ENCODE measurements at places on chromosomes 5 and 9.

DNA sequence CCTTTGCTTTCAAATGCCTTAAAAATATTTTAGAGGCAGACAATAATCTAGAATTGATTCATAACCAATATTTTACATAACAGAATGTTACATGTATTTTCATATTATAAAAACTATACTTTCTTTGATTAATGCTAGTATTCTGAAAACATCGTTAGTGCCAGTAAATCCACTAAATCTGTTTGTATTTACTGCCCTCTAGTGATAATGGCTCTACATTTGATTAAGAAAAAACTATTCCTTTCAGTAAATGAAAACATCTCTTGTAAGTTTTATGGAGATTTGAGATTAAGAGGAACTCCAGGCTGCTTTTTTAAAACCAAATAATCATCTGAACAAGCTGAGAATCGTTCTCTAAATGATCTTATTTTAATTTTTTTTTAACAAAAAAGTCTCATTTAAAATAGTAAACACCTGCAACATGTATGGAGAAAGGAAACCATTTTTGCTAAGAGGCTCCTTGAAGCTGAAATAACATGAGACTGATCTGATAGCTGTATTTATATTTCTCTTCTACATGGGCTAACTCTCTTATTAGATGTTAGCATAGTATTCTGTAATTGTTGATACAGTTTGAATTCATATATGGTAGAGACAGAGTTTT lies 424.7 kb downstream of the RAB3C start:
- DNase-seq: peak; percentile 63

DNA sequence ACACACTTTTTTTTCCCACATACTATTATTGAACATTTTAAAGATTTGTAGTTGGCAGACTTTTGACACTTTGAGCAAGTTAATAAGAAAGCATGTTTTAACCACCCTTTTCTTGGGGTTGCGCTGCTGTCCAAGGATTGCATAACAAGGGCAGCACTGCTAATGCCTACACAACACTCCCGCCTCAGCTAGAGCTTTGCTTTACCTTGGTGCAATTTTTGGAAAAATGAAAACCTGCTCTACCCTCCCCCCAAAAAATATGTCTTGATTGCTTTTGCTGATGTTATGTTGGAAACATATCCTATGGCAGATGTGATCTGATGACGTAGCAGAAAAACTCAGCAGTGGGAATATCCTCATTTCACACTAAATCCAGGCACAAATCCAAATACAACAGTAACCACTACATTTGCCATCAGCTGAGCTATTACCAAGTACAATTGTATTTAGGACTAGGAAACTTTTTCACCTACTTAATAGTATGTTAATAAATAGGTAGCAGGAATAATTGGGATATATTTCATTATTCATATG lies 51.5 kb downstream of the UBE2R2 start:
- no peak for DNase-seq

GRCh38 chr5:169772256-169772655 lies 135.2 kb downstream of the DOCK2 start:
- DNase-seq: no peak

DNA sequence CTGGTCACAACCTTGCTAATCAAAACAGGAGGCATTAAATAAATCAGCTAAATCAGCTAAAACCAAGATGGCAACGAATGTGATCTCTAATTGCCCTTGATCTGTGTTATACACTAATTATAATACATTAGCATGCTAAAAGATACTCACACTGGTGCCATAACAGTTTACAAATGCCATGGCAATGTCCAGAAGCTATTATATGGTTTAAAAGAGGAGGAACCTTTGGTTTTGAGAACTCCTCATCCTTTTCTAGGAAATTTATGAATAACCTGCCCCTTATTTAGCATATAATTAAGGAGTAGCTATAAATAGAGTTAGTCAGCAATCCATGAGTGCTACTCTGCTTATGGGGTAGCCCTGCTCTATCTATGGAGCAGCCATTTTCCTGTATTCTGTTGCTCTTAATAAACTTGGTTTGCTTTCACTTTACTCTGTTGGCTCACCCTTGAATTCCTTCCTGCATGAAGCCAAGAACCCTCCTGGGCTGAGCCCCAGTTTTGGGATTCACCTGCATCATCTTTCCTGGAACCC lies 18.7 kb upstream of the NNT start:
- DNase-seq: no peak

GRCh38 chr5:815449-815848 lies 30.9 kb upstream of the ZDHHC11B start:
- no peak for DNase-seq

GRCh38 chr5:153211076-153211475 lies 279.4 kb upstream of the GRIA1 start:
- no peak for DNase-seq

DNA sequence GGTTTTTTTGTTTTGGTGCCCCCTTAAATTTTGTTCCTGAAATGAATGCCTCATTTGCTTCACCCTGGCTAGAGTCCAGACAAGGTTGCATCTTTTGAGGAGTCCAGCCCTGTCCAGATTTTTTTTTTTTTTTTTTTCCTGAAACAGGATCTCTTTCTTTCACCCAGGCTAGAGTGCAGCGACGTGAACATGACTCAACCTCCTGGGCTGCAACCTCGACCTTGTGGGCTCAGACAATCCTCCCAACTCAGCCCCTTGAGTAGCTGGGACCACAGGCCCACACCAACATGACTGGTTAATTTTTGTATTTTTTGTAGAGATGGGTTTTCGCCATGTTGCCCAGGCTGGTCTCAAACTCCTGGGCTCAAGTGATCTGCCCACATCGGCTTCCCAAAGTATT lies 469.0 kb upstream of the BRINP1 start:
- no peak for DNase-seq

DNA sequence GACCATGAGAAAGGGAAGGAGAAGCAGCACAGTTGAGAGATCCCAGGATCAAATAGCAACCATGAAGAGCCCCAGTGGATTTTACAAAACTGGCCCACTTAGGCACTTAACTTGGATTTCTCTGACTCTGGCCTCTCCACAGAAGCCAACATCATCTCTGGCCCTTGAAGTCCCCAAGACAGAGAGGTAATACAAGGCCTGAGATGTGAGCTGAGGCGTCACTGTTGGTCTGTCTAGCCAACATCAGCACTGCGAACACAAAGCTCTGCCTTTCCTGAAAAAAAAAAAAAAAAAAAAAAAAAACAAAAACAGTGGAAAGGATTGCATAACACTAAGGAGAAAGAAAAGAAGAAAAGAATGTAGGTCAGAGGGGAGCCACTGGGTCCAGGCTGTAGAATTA lies 378.3 kb downstream of the BRINP1 start:
- DNase-seq: no peak

DNA sequence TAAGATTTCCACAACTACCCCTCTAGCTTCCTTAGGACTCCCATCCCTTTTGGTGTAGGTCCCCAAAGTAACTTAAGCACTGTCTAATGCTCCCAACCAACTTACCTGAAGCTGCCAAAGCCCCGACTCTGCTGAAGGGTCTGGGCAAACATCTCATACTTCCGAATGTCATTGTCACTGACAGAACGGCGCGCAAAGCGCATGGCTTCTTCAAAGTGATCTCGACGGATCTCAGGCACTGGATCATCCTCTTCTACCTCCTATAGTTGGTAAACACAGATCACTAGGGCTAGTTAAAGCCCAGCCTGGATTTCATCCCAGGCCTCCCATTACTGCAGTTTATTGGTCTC lies 15.2 kb downstream of the VCP start:
- no peak for DNase-seq

DNA sequence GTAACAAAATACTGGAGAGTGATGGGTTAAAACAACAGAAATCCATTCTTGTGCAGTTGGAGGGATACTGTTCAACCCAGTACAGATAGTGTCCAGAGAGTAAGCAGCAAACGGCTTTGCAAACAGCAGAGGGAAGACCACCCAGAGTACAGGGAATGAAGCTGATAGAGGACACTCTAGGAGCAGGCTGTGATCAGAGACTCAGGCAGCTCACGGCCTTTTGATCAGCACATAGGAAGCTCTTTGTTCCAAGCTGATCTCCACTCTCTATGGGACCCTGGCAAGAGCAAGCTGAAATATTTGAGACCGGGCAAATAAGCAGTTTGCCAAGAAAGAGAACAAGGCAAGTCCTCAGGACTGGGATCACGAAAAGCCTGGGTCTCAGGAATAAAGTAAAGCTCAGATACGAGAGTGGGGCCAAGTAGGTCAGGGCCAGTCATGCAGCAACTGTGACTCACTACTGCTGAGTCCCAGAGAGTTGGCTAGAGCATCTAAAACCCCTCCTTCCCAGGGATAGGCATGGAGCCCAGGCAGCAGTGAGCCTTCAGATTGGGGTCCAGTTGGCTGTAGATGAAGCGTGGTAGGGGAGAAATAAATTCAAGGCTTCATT lies 52.4 kb downstream of the MELK start:
- DNase-seq: peak; percentile 80

GRCh38 chr5:107674655-107675054 lies 3.9 kb upstream of the EFNA5 start:
- DNase-seq: no peak

DNA sequence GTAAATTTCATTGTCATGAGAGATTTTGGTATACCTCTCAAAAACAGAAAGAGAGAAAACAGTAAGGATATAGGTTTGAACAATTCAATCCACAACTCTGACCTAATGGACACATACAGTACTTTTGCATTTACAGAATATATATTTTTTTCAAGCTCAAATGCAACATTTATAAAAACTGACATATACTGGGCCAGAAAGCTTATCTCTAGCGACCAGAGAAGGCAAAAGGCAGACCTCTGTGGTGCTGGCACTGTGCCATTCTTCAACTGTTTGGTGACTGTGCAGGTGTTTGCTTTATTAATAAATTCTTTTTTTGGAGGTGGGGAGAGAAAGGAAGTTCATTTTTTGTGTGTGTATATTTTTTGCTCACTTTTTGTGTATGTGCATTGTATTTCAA lies 6.0 kb upstream of the PLAC8L1 start:
- DNase-seq: no peak

GRCh38 chr9:136198605-136199083 lies 6.3 kb downstream of the LHX3 start:
- DNase-seq: no peak

DNA sequence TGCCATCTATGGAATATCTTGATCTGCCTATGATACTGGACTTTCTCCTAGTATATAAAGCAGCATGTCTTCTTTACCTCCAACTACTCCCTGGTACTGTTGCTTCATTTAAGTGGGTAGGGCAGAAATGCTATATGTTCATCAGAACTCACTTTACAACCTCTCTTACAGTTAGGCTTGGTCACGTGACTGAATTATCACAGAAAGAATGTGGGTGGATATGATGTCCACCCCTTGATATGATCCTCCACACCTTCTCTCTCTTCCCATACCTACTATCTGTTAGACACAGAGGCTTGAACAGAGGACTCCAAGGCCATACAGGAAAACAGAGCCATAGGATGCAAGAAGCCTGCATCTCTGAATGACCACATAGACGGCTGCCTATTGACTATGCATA lies 19.8 kb downstream of the CRHBP start:
- DNase-seq: no peak

GRCh38 chr5:98296426-98296825 lies 477.0 kb upstream of the RGMB start:
- no peak for DNase-seq

DNA sequence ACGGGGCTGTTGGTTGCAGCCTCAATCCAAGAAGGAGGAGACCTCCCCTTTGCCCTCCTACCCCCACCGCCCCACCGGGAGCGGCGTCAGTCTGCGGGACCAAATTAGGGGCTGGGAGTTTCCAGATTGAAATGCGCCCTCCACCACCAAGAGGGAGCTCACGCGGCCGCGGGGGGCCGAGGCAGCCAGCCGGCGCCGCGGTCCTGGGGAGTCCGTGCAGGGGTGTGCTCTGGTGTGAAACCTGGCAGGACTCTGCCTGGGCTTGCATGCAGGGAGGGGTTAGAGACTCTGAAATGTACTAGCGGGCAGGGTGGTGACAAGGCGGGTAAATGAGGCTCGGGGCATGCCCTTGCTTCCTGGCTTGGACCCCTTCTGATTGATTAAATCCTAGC lies 989 bp upstream of the FBN2 start:
- no peak for DNase-seq

DNA sequence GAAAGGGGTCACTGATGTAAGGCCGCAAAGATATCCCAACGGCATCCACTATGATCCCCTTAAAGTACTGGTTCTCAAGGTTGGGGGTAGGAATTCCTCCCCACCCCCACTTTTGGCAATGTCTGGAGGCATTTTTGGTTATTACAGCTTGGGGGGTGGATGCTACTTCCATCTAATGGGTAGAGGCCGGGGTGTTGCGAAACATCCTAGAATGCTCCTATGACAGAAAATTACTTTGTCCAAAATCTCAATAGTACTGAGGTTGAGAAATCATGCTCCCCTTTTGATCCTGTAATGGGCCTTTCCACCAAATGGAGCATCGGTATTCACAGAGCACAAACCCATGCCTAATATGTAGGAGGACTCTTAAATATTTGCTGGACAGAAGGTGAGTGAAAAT lies 20.8 kb upstream of the TCERG1 start:
- no peak for DNase-seq

- no peak for DNase-seq
These were observed 54.1 kb upstream of the ZNF366 start for GRCh38 chr5:72561148-72561972.

GRCh38 chr5:102638316-102638715 lies 116.8 kb upstream of the PAM start:
- DNase-seq: no peak

- DNase-seq: no peak
These were observed 84.6 kb downstream of the ANKRD55 start for GRCh38 chr5:56148453-56148971.

DNA sequence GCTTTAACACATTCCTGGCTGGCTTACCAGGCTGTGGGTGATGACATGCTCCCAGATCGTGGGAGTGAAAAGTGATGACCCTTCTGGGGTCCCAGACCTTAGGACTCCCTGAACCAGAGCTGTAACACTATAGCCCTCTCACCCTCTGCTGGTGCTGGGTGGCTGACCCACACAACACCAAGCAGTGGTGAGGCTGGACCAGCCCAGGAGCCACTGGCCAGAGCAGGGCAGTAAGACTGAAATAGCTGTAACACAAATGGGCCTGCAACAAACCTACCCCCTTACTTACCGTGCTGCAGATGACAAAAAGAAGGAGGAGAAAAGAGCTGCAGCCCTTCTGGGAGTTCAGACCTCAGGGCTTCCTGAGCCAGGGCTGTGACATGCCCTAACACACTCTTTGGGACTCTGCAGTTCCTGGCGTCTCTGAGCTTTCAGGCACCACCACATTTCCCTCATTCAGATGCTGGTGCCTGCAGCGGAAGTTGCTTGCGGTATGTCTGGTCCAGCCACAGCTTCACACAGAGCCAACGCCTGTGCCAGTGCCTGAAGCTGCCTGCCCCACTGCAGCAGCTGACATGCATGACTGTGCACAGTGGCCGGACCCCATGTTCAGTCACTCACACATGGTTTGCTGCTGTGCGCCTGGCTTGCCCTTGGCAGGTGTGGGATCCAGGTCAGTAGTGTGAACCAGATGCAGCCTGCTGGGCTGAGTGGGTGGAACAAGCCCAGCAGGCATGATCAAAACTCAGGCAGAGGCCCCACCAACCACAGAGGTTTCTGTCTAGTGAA lies 1247.4 kb downstream of the EFNA5 start:
- no peak for DNase-seq

DNA sequence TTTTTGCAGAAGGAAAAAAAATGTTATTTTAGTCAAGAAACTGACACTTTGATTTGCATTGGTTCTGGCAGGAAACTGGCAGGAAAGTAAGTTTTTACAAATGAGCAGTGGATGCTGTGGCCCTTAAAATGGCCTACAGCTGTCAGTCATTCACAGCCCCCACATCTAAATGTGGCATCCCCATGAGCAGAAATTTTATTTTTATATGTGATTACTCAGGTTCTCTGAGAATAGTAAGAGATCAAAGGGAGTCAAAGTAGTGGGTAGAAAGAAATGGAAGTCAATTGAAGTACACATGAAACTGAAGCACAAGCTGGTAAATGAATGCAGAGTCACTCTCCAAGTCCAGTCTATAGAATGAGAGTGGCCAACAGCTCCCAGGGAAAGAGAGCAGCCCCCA lies 80.3 kb downstream of the ENC1 start:
- no peak for DNase-seq
